Large intestine (tissue), 12 donors: ENCODE measurements at places on chromosomes 4 and X. TPM values are rescaled to one million over a fixed set of nuclear protein-coding genes. Genes with fewer than 3 reads are reported as not detected.

DNA sequence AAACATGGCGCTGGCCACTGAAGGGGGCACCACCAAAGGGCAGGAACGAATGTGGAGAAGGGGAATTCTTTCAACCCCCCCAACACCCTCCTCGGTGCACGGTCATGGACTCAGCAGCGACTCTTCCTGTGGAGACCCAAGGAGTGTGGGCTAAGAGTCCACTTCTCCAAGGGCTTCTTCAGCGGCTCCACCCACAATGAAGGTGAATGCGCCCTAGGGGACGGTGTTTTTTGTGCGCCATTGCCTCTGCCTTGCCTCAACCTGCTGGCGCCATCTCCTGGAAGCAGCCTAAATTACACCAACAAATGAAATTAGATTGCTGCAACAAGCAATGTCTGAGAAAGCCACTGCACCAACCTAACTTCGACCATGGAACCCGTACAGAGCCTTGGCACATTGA lies 169.2 kb upstream of the MAGEB18 start:
- no peaks in the 10 kb centered on the region for H3K36me3 ChIP-seq
- H3K4me3 ChIP-seq: no peak overlapping the region
- no peak for DNase-seq
- no peak overlapping the region for H3K27ac ChIP-seq
- no peaks in the 10 kb centered on the region for H3K4me1 ChIP-seq

GRCh38 chr4:39970671-39971640 lies 6.8 kb downstream of the PDS5A start:
- no peaks in the 10 kb centered on the region for H3K27me3 ChIP-seq
- no peak overlapping the region for H3K4me3 ChIP-seq
- H3K27ac ChIP-seq: no peak overlapping the region
- H3K4me1 ChIP-seq: peaks cover 3% of the 10 kb centered on the region

Gene TKTL1
- polyA plus RNA-seq: 0.19 TPM

GRCh38 chrX:32798990-32799389 lies 412.4 kb downstream of the DMD start:
- H3K4me1 ChIP-seq: no peaks in the 10 kb centered on the region
- no peak overlapping the region for H3K4me3 ChIP-seq
- H3K27ac ChIP-seq: no peak overlapping the region

Gene NEXMIF
- 0.84 TPM for polyA plus RNA-seq

DNA sequence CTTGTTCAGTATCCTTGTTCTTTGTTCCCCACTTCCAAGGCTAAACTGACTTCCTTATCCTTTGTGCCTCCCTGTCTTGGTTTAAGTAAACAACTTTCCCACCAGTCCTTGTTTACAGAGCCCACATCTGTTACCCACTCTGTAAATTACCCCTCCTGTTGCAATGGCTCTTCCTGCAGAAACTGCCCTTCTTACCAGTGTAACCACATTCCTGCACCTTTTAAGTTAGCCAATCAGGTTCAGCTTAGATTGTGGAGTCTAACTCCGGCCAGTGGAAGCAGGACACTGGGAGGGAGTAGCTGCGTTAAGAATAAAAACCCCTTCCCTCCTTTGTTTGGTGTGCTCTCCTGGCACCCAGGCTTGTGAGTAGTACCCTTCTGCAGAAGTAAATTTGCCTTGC lies 360.9 kb downstream of the PRDM5 start:
- H3K36me3 ChIP-seq: no peaks in the 10 kb centered on the region
- H3K27ac ChIP-seq: no peak overlapping the region
- no peaks in the 10 kb centered on the region for H3K4me1 ChIP-seq
